ENCODE measurements at places on chromosomes 12 and 14.
A peak's percentile ranks its signal among the peaks of the same experiment; 100 is the strongest.

- DNase-seq: no peak
Measured at GRCh38 chr12:52501490-52501889, 8.4 kb upstream of the KRT6A start.

GRCh38 chr12:92552412-92553108 lies 150.2 kb upstream of the PLEKHG7 start:
- DNase-seq: no peak

DNA sequence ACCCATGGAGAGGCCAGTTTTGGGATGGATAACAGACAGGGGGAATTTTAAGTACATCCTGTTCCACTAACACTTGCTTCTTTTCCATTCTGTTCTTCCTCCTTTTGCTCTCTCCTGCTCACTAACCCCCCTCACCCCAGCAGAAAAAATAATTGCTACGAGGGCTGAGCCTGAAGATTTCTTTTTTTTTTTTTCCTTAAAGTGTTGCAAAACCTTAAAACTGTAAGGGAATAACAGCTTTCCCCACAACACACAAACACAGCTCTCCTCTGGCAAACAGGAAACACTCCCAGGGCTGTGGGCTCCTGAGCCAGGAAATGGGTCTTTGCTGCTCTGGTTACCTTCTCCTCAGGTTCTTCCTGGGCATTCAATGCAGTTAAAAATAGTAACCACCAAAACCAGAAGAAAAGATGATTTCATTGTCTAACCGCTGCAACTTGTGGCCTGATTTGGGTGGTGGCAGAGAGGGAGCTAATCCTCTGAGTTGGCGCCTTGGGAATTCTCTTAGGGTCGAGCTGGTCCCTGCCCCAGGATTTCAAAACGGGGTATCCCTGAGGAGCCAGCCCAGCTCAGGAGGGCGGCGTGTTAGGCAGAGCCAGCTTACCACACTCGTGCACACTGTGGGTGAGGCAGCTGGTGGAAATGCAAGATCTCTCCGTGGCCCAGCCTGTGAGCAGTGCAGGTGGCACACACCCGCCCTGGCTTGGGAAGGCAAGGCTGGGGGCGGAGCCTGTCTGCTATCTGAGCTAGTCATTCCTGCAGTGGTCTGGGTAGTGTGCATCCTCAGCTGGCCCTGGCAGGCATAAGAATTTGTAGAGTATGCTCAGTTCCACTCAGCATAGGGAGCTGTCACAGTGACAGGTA lies 17.1 kb upstream of the EMP1 start:
- peak; percentile 44 for DNase-seq

DNA sequence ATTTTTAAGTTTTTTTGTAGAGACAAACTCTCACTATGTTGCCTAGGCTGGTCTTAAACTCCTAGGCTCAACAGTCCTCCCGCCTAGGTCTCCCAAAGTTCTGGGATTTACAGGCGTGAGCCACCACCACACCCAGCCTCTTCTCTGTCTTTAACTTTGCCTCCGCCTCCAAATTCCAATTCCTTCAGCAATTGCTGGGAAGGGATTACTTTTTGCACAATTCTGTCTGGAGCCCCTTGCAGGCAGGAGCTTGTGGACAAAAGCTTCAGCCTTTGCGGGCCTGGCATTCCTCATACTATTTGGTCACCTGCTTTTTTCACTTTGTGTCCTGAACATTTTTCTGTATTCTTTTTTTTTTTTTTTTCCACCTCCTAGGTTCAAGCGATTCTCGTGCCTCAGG lies 26.0 kb downstream of the SH2B3 start:
- DNase-seq: no peak

DNA sequence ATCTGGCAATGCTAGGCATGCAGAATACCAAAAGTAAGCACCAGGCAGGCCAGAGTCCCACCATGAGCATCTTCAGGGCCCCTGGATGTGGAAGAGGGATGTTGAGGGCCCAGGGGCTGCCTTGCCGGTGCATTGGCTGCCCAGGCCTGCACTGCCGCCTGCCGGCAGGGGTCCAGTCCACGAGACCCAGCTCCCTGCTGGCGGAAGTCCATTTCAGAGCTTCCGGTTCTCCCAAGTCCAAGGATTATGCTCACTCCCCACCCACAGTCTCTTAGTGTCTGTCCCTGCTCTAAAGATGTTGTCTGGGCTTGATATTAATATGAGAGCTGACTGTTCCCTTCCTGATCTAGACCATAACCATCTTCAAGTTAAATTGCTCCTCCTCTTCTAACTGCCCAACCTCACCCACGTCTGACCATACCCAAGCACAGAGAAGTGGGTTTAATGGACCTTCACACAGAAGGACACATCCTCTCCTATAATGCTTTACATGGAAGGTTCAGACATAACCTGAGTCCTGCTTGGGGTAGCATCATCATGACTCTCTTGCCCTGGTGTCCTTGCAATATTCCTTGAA lies 117.4 kb downstream of the DAD1 start:
- DNase-seq: no peak

GRCh38 chr14:24051789-24052655 lies at the start of gene CARMIL3:
Gene CARMIL3, plus strand, starts transcription at chr14:24052009. Its CDS starts 145 bp downstream, at chr14:24052154.
- peak; percentile 44 for DNase-seq

DNA sequence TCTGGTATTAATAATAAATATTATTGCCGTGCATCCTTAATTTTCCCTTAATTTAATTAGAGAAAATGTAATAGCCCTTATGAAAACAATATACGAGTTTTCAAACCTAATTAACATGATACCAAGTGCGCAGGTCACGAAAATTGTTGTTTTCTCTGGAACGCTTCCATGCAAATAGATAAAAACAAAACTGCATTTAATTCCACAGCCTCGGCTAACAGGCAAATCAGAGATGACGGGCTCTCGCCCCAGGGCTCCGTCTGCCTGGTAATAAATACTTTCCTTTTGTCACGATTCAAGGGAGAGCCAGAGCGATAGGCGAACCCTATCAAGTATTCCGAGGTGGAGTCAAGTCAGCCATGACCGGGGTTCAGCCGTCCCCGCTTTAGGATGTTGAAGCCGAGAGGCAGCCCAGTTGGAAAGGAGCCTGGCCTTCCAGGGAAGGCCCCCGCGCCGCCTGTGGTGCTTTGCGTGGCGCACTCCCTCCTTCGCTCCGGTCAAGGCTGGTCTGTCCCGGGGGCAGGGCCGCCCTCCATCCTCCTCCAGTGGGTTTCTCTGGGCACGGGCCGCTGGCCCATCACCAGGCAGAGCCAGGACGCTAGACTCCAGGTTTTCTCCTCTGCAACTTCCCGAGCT lies 137.8 kb upstream of the GSC start:
- no peak for DNase-seq
